ENCODE measurements at places on chromosomes 4 and X.

DNA sequence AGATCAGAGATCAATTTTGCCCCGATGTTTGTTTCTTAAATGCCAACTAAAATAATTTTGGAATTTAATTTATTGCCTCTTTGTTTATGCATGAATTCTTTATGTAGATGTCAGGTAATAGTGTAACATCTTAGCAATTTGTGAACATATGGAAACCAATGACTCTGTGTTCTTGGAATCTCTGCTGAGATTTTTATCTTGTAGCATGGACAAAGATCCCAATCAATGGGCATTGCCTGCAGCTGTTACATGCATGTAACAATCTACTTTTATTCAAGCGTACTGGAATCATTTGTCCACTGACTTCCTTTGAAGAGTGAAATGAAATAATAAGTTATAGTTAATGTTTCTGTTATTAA lies 61.6 kb upstream of the ARSJ start:
- DNase-seq = no peak

GRCh38 chr4:172356016-172356415 lies 542.8 kb downstream of the GALNTL6 start:
- no peak for DNase-seq

- DNase-seq = no peak
Observed at GRCh38 chrX:124497386-124497785, 151.0 kb downstream of the SH2D1A start.

- no peak for DNase-seq
Observed at GRCh38 chr4:117577686-117578311, 456.5 kb upstream of the NDST3 start.

DNA sequence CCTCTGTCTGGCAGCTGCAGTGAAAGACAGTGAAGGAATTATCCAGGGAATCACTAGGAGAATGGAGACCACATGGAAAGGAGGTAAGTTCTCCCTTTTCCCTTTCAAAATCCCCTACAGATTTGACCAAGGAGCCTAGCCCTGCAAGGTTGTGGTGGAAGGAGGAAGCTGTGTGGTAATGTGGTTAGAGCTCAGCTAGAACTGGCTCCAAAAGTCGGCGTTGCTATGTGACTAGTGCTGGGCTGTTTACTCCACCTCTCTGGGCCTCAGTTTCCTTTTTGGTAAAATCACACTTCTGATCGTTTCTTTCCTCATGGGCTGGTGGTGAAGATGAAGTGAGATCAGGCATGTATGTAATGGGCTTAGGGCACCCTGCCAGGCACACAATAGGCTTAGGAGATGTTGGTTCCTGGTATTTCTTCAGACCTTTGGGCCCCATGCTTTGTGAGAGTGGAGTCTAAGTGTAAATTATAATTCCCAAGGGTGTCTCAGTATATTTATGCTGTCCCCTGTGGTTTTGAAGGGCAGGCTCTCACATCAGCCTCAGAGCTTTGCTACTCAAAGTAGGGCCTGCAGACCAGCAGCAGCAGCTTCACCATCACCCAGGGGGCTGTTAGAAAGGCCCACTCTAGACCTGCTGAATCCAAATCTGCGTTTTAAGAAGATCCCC lies 183.7 kb upstream of the BCOR start:
- DNase-seq = no peak

DNA sequence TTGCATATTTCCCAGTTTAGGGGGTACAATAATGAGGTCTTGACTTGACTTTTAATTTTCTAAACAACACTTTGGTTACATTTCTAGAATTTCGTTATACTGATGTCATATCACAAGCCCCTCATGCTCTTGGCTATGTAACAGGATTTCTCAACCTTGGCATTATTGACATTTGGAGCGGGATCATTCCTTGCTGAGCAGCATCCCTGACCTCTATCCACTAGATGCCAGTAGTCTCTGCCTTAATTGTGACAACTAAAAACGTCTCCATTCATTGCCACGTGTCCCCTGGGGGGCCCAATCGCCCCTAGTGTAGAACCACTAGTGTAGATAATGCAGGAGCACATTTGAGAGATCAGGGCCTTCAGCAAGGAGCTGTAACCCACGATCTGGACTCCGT lies 234.2 kb upstream of the MID1 start:
- no peak for DNase-seq

- no peak for DNase-seq
Observed at GRCh38 chr4:71814433-71814832, 30.6 kb upstream of the GC start.

DNA sequence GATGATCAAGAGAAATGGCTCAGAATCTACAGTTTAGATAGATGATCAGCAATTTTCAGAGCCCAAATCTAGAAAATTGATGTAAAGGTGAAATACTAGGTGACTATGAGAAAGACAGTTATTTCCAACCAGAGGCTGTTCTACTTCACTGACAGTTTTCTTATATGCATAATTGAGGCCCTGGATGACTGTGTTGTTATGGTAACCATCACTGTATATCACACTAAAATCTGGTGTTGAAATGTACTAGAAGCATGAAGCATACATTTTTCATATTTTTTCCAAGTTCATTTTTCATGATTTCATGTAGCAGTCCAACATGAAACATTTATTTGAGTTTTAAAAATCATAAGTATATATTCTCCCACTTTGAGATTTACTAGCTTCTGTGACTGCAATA lies 87.4 kb downstream of the ATXN3L start:
- DNase-seq = no peak

DNA sequence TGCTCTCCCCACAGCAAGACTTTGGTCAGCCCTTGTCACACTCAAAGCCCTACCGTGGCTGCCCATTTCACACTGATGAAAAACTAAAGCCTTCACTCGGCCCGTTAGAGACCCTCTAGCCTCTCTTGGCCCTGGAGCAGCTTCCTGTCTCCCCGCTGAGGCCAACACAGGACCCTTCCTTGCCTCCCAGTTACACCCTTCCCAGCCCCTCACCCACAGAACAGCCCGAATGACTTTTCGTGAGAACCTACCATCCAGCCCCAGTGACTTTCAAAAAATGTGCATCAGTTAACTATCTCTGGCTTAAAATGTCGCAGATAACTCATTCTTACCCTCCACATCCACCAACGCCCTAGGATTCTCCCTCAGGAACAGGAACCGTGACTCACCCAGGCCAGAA lies 756 bp upstream of the TAF9B start:
- DNase-seq = no peak

- DNase-seq = no peak
Observed at GRCh38 chr4:53672873-53673272, 81.6 kb upstream of the LNX1 start.

DNA sequence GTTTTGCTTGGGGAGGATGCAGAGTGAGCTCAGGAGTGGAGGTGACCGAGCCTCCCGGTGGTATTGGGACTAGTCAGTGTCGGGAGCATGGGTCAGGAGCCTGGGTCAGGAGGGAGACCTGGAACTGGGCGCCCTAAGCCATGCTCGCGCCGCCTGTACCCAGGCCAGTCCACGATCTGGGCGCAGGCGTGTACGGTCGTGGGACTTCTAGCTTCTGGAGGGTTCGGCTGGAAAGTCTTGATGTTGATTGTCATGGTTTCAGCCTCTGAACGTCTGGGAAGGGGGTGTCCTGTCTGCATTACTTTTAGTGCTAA lies 244 bp downstream of the EIF2S3 start:
- no peak for DNase-seq

- no peak for DNase-seq
Observed at GRCh38 chr4:79250887-79251286, 75.0 kb downstream of the NAA11 start.

DNA sequence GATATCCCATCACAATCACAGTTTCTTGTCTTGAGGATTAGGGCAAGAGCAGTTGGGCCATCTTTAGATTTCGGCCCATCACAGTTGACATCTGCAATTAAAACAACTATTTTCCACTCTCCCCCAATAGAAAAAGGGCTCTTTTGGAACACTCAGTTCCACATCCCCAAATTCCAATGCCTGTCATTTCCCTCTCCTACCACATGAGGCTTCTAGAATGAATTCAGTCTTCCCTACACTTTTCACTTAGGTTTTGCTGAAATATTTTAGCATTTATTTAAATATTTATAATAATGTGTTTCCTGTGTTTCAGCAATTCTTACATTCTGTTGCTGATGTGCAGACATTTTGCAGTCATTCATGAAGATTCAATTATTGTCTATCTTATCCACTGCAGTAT lies 118.4 kb downstream of the COX18 start:
- no peak for DNase-seq

GRCh38 chrX:19372547-19373331 lies 29.0 kb downstream of the PDHA1 start:
- no peak for DNase-seq

GRCh38 chr4:68074397-68074796 lies 55.3 kb downstream of the TMPRSS11F start:
- no peak for DNase-seq

GRCh38 chrX:132127743-132128142 lies at the start of gene FRMD7:
TSS of gene FRMD7 (minus strand) at chrX:132128020. CDS start at chrX:132127844, 176 bp downstream.
- DNase-seq = no peak

DNA sequence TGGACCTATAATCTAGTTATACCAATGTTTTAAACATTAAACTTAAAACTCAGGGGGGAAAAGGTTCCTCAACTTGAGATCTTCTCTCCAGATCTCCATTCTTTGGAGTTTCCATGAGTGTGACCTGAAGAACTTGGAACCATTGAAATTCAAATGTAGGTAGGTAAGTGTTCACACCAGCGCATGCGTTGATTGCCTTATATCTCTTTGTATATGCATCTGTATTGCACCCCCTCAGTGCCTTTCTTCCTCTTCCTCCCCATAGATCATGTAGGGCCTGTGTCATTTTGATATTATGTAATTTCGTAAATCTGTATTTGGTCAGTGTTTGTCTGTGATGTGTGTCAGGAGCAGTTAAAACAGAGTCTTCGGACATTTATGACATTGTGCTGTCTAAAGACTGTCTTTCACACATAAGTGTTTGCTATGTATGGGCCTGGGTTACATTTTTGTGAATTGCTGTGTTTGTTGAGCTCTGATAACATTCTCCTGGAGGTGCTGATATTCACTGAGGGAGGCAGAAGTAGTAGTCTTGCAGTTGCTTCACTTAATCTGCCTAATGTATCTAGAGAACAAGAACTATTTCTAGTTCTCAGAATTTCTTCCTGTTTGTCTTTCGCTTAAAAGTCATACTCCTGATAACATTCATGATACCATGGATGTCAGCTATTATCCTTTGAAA lies 126.3 kb downstream of the RAP1GDS1 start:
- DNase-seq = no peak

- DNase-seq = no peak
Observed at GRCh38 chrX:19332983-19333382, 10.7 kb upstream of the PDHA1 start.

GRCh38 chr4:127224556-127224955 lies 408.2 kb upstream of the INTU start:
- no peak for DNase-seq

- no peak for DNase-seq
Observed at GRCh38 chr4:158484173-158484885, 37.4 kb upstream of the RXFP1 start.

DNA sequence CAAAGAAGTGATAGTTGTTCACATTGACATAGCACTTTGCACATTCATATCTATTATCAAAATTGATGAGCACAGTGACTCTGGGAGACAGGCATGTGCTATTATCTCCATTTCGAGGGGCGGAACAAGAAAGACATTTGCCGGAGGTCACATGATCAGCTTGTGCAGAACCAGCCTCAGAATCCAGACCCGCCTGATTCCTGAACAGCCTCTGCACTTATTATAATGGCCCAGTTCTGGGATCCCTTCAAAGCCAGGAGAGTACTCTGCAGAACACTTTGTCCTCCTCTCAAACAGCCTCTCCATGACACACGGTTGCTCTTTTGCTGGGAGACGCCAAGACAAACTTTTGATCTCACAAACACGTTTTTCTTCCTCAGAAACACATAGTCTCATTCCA lies 48.4 kb downstream of the RWDD4 start:
- DNase-seq = no peak

All from stimulated activated CD8-positive, alpha-beta memory T cell treated with anti-CD3 and anti-CD28 coated beads, Interleukin-15, amount 100 ng/mL, for 4 hours (primary cell).